Iris pigment epithelial cell (primary cell): ENCODE measurements at places on chromosomes 16 and 17.

GRCh38 chr17:10757647-10758046 lies 27.8 kb upstream of the TMEM220 start:
- no peak for DNase-seq

DNA sequence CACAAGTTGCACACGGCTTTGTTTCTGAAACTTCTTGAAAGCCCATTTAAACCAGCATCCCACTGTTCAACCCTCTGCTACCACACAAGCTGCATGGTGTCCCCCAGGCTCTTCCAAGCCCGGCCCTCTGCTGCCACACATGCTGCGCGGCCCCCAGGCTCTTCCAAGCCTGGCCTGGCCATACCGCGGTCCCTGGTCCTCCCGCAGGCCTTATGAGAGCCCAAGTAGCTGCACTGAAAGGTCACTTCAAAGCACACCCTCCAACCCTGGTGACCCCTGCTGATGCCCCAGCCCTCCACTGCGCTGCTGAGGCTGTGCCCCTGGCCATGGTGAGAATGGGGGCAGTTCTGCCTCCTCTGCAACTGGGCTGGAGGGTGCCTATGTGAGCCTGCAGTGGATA lies 25.9 kb upstream of the PVALEF start:
- no peak for DNase-seq

- DNase-seq: no peak
Measured at GRCh38 chr16:1198194-1198593, 26.9 kb downstream of the TPSG1 start.

- no peak for DNase-seq
Measured at GRCh38 chr16:68710211-68710610, 26.9 kb upstream of the CDH1 start.

- no peak for DNase-seq
Measured at GRCh38 chr17:80963812-80964543, 27.7 kb upstream of the CHMP6 start.

- DNase-seq: no peak
Measured at GRCh38 chr16:30556125-30556473, 2.1 kb downstream of the ZNF764 start.

GRCh38 chr17:78747488-78747887 lies 34.6 kb downstream of the CYTH1 start:
- no peak for DNase-seq

GRCh38 chr16:17149904-17150483 lies 320.8 kb downstream of the XYLT1 start:
- no peak for DNase-seq

DNA sequence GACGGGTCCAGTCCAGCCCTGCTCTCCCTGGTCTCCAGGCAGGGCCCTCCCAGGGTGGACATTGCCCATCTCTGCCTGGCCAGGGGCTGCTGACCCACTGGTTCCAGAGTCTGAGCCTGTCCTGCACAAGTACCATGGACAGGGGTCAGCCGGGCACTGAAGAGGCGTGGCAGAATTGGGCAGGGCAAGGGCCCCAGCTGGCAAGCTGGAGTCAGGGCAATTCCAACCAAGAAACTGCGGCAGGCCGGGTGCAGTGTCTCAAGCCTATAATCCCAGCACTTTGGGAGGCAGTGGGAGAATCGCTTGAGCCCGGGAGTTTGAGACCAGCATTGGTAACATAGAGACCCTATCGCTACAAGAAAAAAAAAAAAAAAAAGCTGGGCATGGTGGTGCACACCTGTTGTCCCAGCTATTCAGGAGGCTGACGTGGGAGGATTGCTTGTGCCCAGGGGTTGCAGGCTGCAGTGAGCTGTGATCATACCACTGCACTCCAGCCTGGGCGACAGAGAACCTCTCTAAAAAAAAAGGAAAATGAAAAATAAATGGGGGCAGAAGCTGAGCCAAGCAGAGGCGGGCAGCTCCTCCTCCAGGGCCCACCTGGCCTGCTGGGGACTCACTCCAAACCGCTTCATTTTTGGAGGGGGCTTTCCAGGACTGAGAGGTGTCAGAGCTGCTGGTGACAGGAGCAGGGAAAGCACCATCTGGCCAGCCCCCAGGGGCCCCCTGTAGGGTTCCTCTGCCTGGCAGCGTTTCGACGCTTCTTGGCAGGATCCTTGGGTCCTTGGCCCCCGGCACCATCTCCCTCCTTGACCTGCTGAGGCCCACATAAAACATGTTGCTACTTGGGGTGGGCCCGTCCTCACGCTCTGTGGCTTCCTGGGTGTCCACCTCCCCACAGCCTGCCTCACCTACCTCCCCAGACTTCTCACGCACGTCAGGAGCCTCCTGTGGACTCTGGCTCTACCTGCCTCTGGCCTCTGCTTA lies 2.9 kb upstream of the MAFG start:
- no peak for DNase-seq

DNA sequence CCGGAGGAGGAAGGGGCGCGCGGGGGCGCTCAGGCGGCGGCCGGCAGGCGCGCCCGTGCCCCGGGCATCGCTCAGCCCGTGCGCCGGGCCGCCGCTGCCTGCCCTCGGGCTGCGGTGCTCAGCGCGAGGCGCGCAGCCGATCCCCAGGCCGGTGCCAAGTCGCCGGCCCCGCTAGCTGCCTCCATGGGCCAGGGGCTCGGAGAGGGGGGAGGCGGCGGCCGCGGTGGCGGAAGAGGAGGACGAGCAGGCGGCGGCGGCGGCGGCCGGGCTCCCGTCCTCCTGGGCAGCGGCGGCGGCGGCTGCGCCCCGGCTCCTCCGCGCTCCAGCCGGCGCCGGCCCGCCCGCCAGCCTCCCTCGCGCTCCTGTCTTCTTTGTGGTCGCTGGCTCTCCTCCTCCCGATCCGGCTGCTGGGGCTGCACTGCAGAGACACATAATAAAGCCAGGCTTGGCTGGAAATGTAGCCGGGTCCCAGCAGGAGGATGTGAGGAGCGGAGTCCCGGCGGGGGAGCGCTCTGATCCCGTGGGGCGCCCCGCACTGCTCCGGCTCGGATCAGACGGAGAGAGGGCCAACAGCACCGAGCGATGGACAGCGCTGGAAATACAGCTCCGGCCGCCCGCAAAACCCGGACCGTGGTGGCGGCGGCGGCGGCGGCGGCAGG lies 889 bp upstream of the ZNF423 start:
- peak; percentile 87 for DNase-seq

DNA sequence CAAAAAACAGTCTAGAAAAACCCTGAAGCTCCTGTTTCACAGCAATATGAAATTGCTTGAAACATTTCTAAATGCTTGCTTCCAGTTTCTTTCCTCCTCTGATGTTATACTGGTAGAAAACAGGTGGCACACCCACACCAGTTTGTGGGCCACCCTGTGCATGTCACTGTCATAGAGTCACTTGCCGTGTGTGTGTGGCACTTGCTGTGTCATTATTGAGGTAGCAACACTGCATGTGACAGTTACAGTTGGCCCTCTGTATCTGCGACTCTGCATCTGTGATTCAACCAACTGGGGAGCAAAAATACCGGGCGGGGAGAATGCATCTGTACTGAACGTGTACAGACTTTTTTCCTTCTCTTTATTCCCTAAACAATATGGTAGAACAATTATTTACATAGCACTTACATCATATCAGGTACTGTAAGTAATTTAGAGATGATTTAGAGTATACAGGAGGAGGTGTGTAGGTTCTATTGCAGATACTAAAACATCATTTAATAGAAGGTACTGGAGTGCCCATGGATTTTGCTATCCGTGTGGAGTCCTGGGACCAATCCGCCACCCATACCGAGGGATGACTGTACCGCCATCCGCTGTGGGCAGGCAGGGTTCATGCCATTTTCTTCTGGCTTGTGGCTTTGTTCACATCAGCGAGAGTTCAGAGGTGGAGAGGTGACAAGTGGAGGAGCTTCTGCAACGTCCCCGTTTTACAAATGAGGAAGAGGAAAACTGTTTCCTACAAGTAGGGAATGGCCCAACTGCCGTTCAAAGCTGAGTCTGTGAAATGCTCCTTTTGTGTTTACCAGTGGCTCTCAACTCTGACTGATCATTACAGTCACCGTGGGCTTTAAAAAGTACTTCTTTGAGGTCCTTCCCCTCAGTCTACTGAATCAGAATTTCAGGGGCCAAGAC lies 373.7 kb downstream of the SNX29 start:
- no peak for DNase-seq

GRCh38 chr17:39194985-39195524 lies 2.4 kb downstream of the CACNB1 start:
- no peak for DNase-seq

DNA sequence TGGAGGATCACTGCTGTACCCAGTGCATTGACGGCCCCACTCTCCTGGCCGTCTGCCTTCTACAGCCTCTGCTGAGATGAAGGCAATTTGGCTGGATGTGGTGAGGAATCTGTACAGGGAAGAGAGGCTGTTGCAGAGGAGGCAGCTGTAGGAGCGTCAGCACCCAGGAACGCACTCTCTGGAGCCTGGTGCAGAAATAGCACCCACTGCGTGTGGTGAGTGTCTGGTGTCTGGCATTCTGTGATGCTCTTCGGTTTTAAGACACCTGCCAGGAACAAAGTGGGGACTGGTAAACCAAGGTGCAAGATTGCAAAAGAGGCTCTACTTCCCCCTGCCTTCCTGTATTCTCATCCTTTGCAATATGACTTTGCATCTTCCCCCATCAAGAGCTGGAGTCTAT lies 187.5 kb upstream of the SDK2 start:
- DNase-seq: no peak

GRCh38 chr16:31438414-31438813 lies 4.2 kb downstream of the ZNF843 start:
- no peak for DNase-seq

DNA sequence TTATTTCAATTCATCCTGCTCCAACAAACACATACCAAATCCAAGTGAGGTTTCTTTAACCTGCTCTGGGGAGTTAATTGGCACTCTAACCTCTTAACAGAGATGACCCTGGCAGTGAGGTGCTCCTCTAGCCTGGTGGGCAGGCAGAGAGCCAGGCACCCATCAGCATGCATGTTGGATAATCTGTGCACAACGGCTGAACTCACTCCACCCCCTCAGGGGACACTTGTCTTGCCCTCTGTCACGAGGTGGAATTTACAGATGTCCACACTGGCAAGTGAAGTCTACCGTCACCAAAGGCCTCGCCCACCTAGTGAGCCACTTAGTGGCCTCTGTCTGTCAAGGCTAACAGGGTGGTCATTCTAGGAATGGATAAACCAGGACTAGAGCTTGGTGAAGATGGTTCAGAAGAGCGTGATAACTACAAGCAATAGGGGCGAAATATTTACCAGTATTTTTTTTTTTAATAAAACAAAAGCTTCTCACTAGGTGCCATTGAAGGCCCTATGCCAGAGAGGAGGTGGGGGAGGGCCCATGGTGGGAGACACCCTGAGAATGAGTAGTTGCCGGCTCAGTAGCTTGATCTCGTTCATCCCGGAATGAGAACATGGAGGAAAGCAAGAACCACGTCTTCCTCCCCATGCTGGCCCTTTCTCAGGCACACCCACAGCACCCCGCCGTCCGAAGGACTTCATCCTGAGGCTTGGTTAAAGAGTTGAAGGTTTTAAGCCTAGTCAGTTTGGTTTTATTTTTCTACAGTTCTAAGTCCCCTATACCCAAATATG lies 25.2 kb downstream of the PLD6 start:
- DNase-seq: no peak

DNA sequence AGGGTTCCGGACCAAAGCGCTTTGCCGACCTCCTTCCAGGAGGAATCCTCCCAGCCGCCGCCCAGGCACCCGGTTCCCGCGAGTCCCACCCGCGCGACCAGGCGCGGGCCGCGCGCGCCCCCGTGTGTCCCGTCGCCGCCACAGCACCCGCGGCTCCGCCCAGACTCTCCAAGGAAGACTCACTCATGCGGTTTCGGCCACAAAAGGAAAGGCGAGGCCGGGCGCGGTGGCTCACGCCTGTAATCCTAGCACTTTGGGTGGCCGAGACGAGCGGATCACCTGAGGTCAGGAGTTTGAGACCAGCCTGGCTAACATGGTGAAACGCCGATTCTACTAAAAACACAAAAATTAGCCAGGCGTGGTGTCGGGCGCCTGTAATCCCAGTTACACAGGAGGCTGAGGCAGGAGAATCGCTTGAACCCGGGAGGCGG lies 3.5 kb upstream of the PKMYT1 start:
- DNase-seq: peak; percentile 71

- peak; percentile 97 for DNase-seq
Measured at GRCh38 chr17:40915199-40915661, 22.2 kb downstream of the KRT23 start.

- peak; percentile 66 for DNase-seq
Measured at GRCh38 chr17:81101614-81102306, 63.5 kb upstream of the PVALEF start.

- DNase-seq: no peak
Measured at GRCh38 chr16:21574372-21574771, 25.0 kb upstream of the METTL9 start.

DNA sequence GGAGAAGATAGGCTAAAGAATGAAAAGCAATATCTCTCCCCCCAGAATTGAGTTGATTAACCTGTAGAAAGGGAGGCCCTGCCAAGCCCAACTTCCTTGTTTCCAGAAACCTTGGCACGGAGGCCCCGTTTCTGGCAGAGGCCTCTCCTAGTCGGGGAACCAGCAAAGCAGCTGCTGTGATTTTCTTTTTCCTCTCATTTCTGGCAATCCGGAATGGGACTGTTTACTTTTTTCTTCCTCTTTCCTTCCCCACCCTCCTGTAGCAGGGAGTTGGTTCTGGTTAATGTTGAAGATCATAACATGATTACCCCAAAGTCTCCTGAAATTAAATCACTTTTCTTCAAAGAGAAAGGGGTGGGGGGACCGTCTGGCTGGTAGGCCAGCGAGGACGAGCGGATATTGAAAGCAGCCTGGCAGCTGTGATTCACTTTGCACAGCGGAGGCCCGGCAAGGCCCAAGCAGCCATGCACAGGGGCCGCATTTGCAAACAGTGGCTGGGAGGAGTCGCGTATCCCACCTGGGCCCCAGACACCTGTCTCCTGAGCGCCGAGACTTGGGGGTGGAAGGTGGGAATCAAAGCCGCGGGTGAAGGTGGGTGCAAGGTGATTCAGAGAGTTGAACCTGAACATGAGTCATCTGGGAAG lies 51.5 kb downstream of the NTN1 start:
- peak; percentile 4 for DNase-seq

- DNase-seq: no peak
Measured at GRCh38 chr17:29054835-29055234, 11.9 kb downstream of the PIPOX start.

DNA sequence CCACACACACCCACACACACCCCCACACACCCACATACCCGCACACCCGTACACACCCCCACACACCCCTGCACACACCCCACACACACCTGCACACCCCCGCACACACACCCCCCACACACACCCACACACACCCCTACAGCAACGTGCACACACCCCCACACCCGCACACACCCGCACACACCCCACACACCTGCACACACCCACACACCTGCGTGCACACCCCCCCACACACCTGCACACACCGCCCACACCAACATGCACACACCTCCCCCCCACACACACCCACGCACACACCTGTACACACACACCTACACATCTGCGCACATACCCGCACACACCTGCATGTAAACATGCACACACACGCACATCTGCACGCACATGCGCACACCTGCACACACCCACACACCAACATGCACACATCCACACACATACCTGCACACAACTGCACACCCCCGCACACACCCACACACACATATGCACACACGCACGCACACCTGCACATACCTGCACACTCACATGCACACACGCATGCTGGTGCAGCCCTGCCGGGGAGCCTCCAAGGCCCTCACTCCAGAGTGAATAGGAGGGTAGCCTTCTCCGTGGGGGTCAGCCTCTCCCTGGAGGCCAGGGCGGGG lies 7.5 kb downstream of the ASPSCR1 start:
- no peak for DNase-seq
